Adipose tissue (tissue), 3 donors: ENCODE measurements at places on chromosomes 2 and 18. TPM values are rescaled to one million over a fixed set of nuclear protein-coding genes. Genes with fewer than 3 reads are reported as not detected.

Gene DYSF
- polyA plus RNA-seq: 24.0 TPM

Gene IL1RL1
- 28.8 TPM for polyA plus RNA-seq

Gene HOXD11
- 0.05 TPM for polyA plus RNA-seq

Gene DLX1
- 0.16 TPM for polyA plus RNA-seq

Gene LYPD1
- polyA plus RNA-seq: not detected

Gene FBXO41
- polyA plus RNA-seq: 1.5 TPM

Gene TMEM127
- 18.8 TPM for polyA plus RNA-seq

Gene SCN2A
- polyA plus RNA-seq: 0.04 TPM

Gene ANTXR1
- 1.7 TPM for polyA plus RNA-seq

Gene NLRC4
- polyA plus RNA-seq: 2.3 TPM

Gene EXOC6B
- polyA plus RNA-seq: 8.0 TPM

Gene CCDC68
- 8.1 TPM for polyA plus RNA-seq

Gene PRADC1
- polyA plus RNA-seq: 34.9 TPM

Gene NETO1
- polyA plus RNA-seq: 1.6 TPM

Gene IL36G
- not detected for polyA plus RNA-seq

Gene RASGRP3
- polyA plus RNA-seq: 2.3 TPM

Gene ALPI
- polyA plus RNA-seq: 0.02 TPM
